ENCODE measurements at places on chromosomes 12 and 14.

DNA sequence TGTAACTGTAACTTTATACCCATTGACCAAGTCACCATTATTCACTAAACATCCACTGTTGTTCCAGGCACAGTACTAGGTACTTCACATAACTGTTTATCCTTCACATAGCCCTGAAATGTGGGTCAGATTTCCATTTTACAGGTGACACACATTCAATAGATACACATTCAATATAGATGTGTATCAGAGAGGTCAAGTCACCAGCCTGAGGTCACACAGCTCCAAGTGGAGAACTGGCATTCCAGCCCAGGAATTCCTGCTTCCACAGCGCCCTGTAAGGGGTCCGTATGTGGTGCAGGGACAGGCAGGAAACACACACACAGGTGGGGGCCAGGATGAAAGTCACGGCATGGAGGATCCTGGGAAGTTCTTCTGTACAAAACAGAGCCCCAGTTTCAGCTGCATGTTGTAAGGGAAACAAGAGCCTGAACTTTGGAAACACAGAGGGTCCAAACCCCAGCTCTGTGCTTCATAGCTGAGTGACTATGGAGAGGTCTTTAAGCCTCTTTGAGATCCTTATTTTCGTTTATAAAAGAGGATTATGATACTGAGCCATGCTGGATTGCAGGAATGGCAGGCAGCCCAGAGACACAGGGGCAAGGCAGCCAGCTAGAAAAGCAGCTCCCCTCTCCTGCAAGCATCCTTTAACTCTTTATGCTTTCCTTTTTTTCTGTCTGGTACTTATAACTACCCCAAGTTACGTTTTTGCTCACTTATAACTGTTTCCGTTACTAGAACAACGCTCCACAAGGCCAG is 50.3 kb upstream of the DICER1 start:
- DNase-seq = no peak

- DNase-seq = no peak
Measured at GRCh38 chr12:11814374-11814773, 164.9 kb downstream of the ETV6 start.

DNA sequence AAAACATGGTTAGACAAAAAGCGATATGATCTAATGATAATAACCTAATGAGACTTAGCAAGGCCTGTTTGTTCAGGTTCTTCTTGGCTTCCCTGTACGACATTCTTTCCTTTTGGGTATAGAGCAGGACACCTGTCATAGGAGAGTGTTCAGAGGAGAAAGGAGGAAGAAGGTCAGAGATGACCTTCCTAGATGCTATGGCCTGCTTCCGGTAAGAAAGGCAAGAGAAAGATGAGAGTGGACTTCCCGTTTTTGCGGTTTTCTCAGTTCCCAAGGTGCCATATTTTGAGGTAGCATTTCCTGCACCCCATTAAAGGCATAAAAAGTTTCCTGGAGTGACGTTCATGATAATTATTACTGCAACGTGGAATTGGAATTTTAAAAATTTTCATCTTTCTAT is 8.7 kb downstream of the CLEC4E start:
- no peak for DNase-seq

DNA sequence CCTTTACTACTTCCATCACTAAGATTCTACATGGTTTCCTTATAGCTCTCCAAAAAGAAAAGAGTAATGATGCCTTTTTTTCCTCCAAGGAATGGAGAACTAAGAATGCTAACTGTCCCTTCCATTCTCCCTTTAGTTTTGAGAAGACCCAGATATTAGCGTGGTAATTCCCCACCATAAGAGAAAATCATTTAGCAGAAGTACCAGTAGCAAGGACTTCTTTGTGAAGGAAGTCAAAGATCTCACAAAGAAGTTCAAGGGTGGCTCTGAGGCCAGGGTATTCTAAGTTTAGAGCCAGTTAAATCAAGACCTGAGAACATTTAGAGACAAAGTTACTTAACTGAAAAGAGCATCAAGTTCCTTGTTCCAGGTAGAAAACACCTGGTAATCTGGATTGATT is 7.3 kb downstream of the USP15 start:
- no peak for DNase-seq

GRCh38 chr12:53757101-53757770 is 5.5 kb upstream of the CISTR start:
- DNase-seq = no peak

DNA sequence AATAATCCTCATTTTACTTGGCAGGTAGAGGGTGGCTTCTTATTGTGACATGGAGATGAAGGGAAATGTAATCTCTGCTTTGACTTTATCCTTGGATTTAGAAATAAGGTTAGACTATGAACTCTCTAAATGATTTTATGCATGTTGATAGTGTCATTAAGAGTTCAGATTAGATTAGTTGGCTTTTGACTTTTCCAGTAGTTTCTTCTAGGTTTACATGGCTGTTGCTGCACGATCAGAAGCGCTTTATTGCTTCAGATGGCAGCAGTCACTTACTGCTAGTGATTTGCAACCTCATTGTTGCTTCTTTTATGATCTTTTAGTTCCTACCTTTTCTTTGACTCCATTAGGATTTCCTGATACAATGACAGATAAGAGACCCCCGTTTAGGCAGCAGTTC is 32.3 kb downstream of the SLC15A5 start:
- no peak for DNase-seq

DNA sequence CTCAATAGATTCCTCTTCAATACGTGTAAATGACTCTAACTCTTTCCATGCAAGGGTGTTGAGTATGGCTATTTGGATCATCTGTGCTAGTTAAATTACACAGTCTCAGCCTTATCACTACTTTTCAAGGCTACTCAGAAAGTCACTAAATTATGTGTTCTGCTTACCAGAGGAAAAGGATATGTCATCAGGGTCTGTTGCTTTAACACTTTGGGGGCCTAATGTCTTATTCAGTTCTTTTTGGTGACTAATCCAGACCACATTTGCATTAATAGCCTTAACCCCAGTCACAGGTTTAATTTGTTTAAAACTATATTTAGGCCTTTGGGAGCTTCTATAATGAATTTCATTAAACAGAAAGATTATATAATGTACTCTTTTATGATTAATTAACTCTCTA is 649.3 kb downstream of the RPS29 start:
- DNase-seq = no peak

DNA sequence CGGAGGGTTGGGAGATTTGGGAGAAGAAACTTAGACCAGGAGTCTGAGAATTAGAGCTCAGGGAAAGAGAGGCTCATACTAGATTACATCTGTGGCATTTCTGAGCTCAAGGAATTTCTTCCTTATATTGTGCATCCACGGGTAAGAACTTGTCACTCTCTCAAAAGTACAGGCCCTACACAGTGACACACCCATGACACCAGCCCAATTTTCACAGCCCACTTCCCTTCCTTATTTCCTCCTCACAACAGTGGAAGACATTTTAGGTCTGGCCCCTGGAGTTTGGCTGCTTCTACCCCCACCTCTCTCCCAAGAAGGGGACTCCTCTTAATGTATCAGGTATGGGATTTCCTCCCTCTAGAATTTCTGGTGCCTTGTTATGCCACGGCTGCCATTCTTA is 9.2 kb upstream of the ZNF385A start:
- DNase-seq = no peak

DNA sequence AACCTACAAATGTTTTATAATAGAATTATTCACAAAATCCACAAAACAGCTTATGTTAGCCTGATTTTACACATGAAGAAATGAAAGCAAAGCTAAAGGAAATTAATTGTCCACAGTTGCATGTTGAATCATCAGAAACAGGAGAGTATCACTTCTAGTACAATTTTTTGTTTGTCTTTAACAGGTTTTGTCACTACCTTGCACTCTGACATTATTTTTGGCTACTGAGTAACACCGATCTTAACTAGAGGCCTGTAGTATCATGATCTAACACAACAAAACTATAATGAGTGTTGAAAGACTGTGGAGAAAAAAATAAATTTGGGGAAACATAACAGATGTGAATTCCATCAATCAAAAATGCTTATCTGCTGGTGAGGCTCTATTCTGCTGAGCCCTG is 60.1 kb downstream of the TAOK3 start:
- no peak for DNase-seq

DNA sequence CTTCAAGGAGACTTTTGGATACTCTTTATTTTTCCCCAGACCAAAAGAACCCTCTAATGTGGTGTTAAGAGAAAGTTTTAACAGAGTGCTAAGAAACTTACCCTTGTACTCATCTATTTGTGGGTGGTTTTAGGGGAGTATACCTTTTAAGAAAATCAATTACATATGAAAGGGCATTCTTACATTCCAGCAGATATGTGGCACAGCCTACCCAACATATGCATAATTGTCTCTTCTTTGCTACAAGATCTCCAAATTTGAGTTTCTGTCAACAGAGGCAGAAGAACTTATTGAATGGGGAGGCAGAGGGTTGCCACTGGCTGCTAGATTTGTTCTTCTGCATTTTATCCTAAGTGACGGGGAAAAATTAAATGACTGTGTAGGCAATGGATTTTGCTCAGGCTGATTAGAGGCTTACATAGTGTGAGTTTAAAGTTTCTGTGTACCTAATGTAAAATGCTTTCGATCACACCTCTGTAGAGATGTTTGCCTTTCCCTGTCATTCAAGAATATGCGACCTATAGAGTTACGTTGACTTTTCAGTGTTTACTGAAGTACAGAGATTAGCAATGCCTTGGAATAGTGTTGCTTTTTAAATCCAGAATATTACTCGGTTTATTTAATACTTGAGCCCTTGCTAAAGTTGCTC is 54.6 kb downstream of the PROX2 start:
- no peak for DNase-seq

DNA sequence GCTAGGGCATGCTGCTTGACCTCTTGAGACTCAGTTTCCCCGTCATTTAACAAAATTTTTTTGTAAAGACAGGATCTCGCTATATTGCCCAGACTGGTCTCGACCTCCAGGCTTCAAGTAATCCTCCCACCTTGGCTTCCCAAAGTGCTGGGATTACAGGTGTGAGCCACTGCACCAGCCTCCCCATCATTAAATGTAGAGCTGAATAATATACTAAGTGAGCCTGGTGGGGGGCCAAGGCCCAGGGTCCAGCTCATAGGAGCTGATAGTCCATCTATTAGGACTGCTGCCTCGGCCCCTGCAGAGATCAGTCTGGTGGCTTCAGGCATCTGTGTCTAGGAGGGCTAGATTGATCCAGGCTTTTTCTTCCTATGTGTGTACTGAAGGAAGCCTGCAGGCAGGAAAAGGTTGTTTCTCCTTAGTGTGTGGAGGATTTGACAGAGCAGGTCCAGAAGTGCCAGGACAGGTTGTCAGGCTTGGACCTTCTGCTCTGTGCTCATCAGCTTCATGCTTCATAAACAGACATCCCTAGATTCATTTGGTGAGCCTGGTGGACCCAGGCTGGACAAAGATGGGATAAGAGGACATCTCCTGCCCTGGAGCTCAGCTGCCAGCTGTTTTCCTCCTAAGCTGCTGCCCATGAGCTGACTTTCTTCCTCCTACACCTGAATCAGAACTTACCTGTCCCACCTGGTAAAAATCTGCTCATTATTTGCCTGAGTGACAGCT is 135.4 kb downstream of the ZFP36L1 start:
- no peak for DNase-seq

- DNase-seq = no peak
Measured at GRCh38 chr12:75437564-75437963, 43.0 kb upstream of the GLIPR1 start.

GRCh38 chr12:120197542-120197887 is 3.0 kb upstream of the GCN1 start:
- DNase-seq = no peak

GRCh38 chr12:106315523-106315922 is 13.0 kb downstream of the TCP11L2 start:
- DNase-seq = no peak

GRCh38 chr12:56448860-56449621 is at the start of gene TIMELESS:
TSS of gene TIMELESS (minus strand) at chr12:56449426. CDS start at chr12:56434170, 15,256 bp downstream.
- DNase-seq = peak; percentile 60

- no peak for DNase-seq
Measured at GRCh38 chr12:5806371-5807089, 138.5 kb downstream of the ANO2 start.

- DNase-seq = no peak
Measured at GRCh38 chr14:105492971-105493871, 2.2 kb downstream of the TEDC1 start.
